ENCODE measurements at places on chromosomes 5 and 9. TPM values are rescaled to one million over a fixed set of nuclear protein-coding genes. Genes with fewer than 3 reads are reported as not detected.

GDNF gene
- total RNA-seq: 0.51 TPM

- DNase-seq: no peak
Observed at GRCh38 chr5:139912158-139912557, 116.5 kb downstream of the PSD2 start.

DNA sequence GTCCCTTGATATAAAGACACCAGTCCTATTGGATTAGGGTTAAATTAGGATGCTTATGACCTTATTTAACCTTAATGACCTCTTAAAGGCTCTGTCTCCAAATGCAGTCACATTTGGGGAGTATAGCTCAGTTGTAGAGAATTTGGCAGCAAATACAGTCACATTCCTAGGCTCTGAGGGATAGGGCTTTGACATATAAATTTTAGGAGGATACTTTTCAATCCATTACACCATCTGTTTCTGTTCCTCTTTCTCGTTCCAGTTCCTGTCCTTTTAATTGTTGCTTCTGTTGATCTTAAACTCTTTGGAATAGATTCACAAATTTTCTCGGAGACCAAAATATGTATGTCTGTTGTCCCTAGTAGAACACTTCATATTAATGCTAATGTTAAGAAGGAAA, 390.0 kb upstream of the PCSK5 start:
- DNase-seq: no peak

DNA sequence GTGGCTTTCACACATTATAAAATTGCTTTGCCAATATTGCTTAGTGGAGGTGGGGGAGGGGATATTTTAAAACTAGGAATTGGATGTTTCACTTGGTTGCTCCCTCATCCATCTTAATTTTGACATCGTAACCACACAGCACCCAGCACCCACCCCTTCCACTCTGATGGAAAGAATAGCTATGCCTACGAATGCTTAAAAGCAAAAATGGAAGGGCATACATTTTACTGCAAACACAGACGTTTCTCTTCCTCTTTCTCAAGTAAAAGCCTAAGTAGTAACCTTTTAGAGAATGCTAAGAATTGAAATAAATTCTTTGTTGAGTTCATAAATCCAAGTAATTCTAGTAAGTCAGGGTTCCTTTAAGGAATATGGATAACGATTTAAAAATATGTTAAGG, 69.9 kb downstream of the JAKMIP2 start:
- DNase-seq: no peak

DNA sequence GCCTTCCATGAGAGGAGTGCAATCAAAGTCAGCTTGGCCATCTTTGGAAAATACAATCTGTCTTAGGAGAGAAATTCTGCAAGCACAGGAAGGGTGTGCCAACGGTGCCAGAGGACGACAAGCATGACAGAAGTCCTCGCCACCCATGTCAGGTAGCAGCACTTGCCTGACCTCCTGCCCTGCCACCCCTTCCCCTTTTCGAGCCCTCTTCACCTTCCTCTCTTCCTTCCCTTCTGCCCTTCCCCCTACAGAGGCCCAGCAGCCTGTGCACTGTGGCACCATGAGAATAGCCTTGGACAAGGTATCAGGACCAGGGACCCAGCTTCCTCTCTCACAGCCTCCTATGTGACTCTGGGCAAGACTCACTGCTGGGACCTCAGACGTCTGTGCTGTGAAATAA, 5.3 kb upstream of the UBE2QL1 start:
- no peak for DNase-seq

DNA sequence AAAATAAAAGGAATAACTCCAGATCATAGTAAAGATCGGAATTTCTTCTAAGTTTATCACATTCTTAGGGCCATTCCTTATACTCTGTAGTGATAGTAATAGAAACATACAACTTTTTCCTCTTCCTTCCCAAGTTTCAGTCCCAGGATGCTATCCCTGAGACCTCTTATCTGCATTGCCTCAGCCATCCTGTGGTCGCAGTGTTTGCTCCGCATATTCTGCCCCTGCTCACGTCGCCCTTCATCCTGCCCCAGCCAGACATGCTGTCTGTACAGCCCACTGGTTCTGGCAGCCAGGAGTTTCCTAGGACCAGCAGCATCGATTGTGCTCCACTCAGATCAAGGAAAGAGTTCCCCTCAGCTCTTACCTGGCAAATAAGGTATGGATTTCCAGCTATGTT, 132.7 kb upstream of the ERCC6L2 start:
- DNase-seq: no peak

DNA sequence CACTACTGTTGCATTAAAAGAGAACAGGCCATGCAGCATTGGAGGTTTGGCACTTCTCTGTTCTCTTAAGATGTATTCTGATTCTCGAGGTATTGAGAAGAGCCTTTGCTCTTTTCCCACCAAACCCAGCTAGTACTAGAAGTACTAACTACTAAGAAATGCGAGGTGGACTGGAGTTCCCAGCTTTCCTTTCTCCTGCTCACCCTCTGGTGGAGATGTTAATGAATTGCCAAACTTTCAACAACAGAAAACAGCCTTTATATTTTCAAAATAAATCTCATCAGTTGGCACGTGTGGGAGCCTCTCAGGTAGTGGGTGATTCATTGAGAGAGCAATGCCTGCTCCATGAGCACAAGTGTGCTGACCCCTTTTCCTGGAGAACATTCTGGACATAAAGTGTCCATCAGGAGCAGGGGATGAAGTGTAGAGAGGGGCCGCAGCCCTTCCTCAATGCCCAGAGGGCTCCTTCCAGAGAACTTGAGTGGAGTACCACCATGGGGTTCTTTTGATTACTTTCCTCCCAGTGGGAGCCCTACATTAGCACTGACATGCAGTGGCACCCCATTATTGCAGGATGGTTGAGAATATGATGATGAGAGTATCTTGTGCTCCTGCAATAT, 45.7 kb downstream of the TMEM174 start:
- DNase-seq: no peak

All from glutamatergic neuron (in vitro differentiated cells).